ENCODE measurements at places on chromosomes 16 and 17. TPM values are rescaled to one million over a fixed set of nuclear protein-coding genes. Genes with fewer than 3 reads are reported as not detected.

DNA sequence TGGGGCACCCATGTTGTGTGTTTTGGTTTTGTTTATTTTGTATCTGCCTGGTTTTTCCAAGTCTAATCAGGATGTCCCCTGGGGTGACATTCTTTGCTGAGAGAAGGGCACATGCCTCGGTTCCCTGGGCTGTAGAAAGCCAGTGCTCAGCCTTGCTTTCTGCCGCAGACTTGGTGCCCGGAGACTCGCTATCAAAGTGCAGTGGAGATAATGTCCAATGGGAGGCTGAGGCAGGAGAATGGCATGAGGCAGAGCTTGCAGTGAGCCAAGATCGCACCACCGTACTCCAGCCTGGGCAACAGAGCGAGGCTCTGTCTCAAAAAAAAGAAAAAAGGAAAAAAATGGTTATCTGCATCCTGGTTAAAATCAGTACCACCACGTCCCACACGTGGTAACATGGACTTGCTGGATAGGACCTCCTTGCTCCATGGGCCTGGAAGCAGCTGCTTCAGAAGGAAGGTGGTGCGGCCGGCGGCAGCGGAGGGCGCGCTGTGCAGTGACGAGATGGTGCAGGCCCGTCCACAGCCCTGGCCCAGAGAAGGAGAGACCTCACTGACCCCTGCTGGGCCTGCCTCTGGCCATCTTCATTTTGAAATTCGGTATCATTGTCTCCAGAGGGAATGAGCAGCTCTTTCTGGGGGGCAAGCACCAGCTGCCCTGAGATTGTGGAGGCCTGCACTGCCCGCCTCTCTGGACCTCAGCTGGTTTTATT lies 19.3 kb upstream of the IL17C start:
- DNase-seq, result no peak

NXPH3 gene
- 1.4 TPM for total RNA-seq

- no peak for DNase-seq
These were observed 111.9 kb upstream of the TNRC6C start for GRCh38 chr17:77846531-77847085.

DNA sequence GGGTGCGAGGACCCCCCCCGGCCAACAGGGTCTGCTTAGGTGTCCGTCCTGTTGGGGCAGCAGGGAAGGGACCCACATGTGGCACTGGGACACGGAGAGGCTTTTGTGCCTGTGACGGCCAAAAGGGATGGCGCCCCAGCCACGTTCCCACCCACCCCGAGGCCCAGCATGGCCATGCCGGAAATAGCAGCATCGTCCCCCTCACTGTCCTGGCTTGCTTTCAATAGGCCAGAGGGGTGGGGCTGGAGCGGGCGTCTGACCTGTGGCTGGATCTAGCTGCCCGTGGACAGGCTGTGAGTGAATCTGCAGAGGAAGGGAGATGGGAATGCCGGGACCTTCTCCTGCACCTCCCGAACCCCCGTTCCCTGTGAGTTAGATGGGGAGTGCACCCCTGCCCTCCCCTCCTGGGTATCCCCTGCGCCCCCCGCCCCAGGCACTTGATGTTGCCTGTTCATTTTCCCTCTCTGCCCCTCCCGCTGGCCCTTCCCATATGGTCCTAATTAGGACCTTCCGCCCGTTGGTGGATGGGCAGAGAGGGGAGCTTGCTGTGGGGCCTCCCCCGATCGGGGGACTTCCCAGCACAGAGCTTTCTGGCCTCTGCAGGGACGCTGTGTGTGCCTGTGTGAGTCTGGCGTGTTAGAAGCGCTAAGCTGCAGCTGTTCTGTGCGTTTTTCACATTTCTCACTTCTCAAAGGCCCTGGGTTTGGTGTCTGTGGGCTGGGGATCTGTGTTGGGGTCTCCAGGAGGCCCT lies 292.8 kb downstream of the SEC14L1 start:
- peak; percentile 64 for DNase-seq

DNA sequence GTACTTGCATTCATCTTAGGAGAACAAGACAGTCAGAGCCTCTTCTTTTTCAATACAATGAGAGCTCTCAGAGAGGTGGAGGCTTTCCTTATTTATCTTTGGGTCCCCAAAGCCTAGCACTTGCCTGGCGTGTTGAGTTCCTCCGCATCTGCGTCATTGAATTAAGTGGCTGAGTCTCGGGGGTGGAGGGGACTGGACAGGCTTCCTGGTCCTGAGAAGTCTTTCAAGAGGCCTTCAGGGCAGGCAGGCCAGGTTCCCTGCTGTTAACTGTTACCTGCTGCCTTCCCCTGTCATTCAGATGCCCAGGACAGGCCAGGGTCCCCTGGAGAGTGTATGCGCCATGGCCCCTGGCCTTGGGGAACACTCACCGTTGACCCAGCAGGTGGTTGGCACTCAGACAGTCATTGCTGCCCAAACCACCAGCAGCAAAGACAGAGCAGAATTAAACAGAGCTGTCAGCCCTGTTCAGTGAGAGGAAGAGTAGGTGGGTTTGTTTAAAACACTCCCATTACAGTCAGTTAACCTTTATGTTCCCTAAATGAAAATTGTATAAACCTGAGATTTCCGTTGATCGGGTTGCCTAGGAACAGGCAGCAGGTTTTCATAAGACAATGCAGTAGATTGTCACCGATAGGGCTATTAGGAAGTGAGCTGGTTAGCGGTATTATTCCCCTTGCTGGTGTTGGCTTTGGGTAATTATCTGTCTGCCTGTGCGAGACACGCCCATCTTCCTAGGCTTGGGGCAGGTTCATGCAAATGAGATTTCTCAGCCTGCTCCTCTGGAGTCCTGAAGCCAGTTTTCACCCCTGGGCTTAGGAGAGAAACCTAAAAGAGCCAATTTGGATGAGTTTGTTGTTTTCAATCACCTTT lies 132.7 kb downstream of the CCDC182 start:
- DNase-seq, result no peak

GTF3C1 gene
- total RNA-seq, result 62.8 TPM

- DNase-seq, result no peak
These were observed 53.1 kb downstream of the CMIP start for GRCh38 chr16:81497690-81498089.

DNA sequence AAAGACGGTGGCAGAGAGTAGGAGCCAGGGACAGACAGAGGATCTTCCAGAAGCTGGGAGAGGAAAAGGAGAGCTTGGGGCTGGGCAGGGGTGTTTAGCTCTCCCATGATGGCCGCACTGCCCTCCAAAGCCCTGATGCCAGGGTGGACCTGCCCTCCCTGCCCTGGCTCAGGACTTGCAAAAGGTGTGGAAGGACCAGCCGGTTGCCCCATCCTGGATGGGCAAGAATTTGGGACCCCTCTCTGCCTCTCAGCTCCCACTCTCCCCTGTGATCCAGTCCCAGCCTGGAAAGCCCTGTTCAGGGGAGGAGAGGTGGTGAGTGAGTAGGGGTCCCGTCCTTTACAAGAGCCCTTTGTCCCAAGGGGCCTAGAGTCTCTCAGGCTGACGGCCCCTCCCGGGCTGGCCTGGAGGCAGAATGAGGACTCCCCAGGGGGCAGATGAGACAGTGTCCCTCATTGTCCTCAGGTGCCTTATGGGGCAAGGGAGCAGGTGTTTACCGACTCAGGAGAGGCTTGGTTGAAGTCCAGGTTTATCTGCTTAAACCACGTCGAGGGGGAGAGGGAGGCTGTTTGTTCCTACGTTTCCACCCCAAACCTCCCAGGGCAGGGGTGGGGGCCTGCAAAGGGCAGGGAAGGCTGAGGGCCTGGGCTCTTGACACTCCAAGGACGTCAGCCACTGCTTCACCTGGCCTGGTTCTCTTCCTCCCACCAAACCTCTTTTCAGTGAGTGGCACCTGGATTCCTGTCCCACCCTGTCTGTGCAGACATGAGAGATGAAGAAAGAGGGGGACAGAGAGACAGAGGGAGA lies 19.3 kb upstream of the ITGA3 start:
- no peak for DNase-seq

DNA sequence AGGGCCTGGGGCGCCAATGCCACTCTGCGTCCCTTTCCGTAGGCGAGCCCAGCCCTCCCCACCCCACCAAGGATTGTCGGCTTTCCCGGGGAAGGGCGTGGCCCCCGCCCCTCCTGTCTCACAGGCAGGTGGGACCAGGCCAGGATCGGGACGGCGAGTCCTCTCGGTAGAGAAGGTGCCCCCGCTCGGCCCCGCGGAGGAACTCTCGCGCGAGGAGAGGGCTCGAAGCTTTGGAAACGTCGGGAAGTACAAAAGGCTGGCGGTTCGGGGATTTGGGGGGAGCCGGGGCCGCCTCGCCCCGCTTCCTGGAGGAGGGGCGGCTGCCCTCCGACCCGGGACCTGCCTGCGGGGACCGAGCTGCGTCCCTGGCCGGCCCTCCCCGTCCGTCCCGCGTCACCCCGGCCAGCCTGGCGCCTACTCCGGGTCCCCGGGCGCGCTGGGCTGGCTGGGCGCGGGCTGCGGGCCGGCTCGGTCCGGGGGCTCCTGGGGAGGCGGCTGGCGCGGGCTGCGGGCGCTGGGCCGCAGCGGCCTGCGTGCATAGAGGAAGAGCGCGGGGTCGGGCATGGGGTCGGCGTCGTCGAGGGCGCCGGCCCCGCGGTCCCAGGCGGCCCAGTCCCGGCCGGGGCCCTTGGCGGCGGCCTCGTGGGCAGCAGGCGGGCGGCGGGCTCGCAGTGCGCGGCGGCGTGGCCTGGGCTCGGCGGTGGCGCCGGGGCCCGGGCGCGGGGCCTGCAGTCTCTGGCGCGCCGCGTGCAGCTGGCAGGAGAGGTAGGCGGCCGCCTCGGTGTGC lies 12.6 kb upstream of the CLUH start:
- DNase-seq, result no peak

SLC5A10 gene
- not detected for total RNA-seq

- DNase-seq, result peak; percentile 100
These were observed 3.6 kb upstream of the XAF1 start for GRCh38 chr17:6752068-6752909.

DNA sequence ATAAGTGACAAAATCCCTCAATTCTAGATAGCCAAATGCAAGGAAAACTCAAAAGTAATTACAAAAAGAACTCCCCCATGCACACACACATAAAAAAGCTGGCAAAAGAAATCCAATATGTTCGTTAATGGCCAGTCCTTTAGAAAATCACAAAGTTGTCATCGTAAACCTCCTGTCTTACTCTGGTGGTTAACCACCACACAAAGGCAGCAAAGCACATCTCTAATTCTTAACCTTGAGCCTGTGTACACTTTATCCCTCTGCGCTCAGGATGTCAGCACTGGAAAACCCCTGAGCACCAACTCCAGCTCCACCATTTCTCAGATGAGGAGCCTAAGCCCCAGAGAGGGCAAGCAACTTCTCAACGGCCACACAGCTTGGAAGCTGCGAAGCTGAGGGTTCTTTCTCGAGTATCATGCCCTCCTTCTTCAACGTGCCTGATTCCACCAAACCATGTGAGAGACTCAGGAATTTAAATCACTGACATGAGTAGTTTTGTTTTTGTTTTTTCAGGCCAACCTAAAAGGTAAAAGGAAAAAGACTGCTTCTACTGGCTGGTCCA lies 72.5 kb downstream of the C16orf95 start:
- no peak for DNase-seq

DNA sequence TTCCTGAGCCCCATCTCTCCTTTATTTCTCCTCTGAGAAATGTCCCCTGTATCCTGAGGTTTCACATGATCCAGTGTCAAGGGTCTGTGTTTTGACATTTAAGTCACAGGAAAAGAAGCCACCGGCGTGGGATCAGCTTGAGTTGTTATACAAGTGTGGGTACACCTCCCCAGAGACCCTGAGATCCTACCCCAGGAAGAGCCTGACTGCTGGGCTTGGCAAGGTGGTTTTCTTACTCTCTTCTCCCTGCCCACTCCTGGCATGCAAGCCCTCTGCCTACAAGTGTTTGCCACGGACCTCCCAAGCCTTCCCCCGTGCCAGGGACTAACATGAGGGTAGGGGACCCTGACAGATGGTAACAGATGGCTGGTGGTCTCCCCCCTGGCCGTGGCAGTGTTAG lies 2.8 kb upstream of the ARHGAP27 start:
- DNase-seq, result no peak

ABAT gene
- 8.3 TPM for total RNA-seq

DNA sequence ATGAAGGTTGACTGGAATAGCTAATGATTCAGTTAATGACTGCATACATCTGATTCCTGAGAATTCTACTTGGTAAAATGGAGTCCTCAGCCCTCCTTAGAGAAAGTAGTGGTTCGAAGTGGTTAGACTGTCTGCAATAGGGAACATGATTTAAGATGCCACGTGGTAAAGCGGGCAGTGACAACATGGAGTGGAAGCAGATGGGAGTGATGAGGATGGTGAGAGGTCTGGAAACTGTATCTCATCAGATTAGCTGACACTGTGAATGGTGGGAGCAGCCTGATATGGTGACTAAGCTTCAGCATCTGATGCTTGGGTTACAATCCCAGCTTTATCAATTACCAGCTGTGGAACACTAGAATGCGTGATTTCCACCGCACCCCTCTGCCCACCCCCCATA lies 8.4 kb downstream of the CDH11 start:
- DNase-seq, result no peak

PLD6 gene
- total RNA-seq, result 3.1 TPM

Measured in fibroblast of the aortic adventitia (primary cell).